ENCODE measurements at places on chromosomes 11 and 22. TPM values are rescaled to one million over a fixed set of nuclear protein-coding genes. Genes with fewer than 3 reads are reported as not detected.

C11orf65 gene
- polyA plus RNA-seq: 0.70 TPM

MS4A3 gene
- polyA plus RNA-seq: 0.80 TPM

SMIM38 gene
- polyA plus RNA-seq: 0.35 TPM

OSBP2 gene
- polyA plus RNA-seq: 5.0 TPM

CELSR1 gene
- polyA plus RNA-seq: 2.4 TPM

IL17REL gene
- not detected for polyA plus RNA-seq

PHF21B gene
- 0.57 TPM for polyA plus RNA-seq

TTLL1 gene
- 9.6 TPM for polyA plus RNA-seq

TSKU gene
- polyA plus RNA-seq: 18.6 TPM

NARS2 gene
- polyA plus RNA-seq: 16.4 TPM

SCGB1D2 gene
- not detected for polyA plus RNA-seq

TRIM6 gene
- polyA plus RNA-seq: 1.4 TPM

NXPE1 gene
- polyA plus RNA-seq: not detected

P4HA3 gene
- polyA plus RNA-seq: 0.94 TPM

TMA7B gene
- polyA plus RNA-seq: 0.10 TPM

ENTHD1 gene
- not detected for polyA plus RNA-seq

APOL1 gene
- 4.3 TPM for polyA plus RNA-seq

DDI1 gene
- not detected for polyA plus RNA-seq

CABP4 gene
- polyA plus RNA-seq: 1.1 TPM

SCN4B gene
- polyA plus RNA-seq: 4.7 TPM

OR52E8 gene
- polyA plus RNA-seq: not detected

APOBEC3F gene
- polyA plus RNA-seq: 2.8 TPM

AKIP1 gene
- polyA plus RNA-seq: 23.5 TPM

FXYD2 gene
- 1.5 TPM for polyA plus RNA-seq

SHISAL1 gene
- polyA plus RNA-seq: 17.1 TPM

ZNF214 gene
- 2.4 TPM for polyA plus RNA-seq

SMC1B gene
- polyA plus RNA-seq: 0.11 TPM

TRIM29 gene
- not detected for polyA plus RNA-seq

SYT7 gene
- 3.3 TPM for polyA plus RNA-seq

SEZ6L gene
- polyA plus RNA-seq: 0.40 TPM

ASCL2 gene
- polyA plus RNA-seq: 0.10 TPM

MUC6 gene
- polyA plus RNA-seq: 0.25 TPM

FIBIN gene
- 37.7 TPM for polyA plus RNA-seq

OR8G1 gene
- polyA plus RNA-seq: not detected

P2RY6 gene
- 1.7 TPM for polyA plus RNA-seq

F2 gene
- polyA plus RNA-seq: not detected

OR51A2 gene
- not detected for polyA plus RNA-seq

SLC2A11 gene
- polyA plus RNA-seq: 9.8 TPM

BTBD18 gene
- polyA plus RNA-seq: 0.19 TPM

RAD9A gene
- 8.2 TPM for polyA plus RNA-seq

OR51F2 gene
- polyA plus RNA-seq: not detected

ARHGEF17 gene
- 44.5 TPM for polyA plus RNA-seq

SMTNL1 gene
- 246 TPM for polyA plus RNA-seq

CARD10 gene
- polyA plus RNA-seq: 10.8 TPM

OR52N4 gene
- polyA plus RNA-seq: not detected

ZNF280B gene
- 4.2 TPM for polyA plus RNA-seq

PAMR1 gene
- 12.1 TPM for polyA plus RNA-seq

GDPD4 gene
- polyA plus RNA-seq: 0.09 TPM

ST14 gene
- 0.40 TPM for polyA plus RNA-seq

TMEM126A gene
- polyA plus RNA-seq: 37.3 TPM

TMEM86A gene
- polyA plus RNA-seq: 3.8 TPM

OR8B8 gene
- not detected for polyA plus RNA-seq

NLRP10 gene
- polyA plus RNA-seq: not detected

CSRP3 gene
- polyA plus RNA-seq: 816 TPM

SULT4A1 gene
- 2.5 TPM for polyA plus RNA-seq

KIAA1671 gene
- 34.8 TPM for polyA plus RNA-seq

CNTF gene
- polyA plus RNA-seq: 0.71 TPM
